Tibial nerve (tissue), 4 donors: ENCODE measurements at places on chromosomes 1 and 21.

- DNase-seq = no peak
Observed at GRCh38 chr1:151523326-151523725, 12.1 kb downstream of the CGN start.

GRCh38 chr1:40849801-40850592, 12.2 kb downstream of the CITED4 start:
- peak; percentile 72 for DNase-seq

DNA sequence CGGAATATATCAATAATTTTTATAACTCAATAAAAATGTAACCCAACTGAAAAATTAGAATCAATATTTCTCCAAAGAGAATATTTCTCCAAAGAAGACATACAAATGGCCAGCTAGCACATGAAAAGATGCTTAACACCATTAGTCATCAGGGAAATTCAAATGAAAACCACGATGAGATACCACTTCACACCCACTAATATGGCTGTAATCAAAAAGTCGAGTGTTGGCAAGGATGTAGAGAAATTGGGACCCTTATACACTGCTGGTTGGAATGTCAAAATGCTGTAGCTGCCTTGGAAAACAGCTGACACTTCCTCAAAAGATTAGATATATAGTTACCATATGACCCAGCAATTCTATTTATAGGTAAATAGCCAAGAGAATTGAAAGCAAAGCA, 133.0 kb downstream of the GPR52 start:
- DNase-seq = no peak

- no peak for DNase-seq
Observed at GRCh38 chr1:157085421-157085820, 14.2 kb downstream of the ETV3L start.

DNA sequence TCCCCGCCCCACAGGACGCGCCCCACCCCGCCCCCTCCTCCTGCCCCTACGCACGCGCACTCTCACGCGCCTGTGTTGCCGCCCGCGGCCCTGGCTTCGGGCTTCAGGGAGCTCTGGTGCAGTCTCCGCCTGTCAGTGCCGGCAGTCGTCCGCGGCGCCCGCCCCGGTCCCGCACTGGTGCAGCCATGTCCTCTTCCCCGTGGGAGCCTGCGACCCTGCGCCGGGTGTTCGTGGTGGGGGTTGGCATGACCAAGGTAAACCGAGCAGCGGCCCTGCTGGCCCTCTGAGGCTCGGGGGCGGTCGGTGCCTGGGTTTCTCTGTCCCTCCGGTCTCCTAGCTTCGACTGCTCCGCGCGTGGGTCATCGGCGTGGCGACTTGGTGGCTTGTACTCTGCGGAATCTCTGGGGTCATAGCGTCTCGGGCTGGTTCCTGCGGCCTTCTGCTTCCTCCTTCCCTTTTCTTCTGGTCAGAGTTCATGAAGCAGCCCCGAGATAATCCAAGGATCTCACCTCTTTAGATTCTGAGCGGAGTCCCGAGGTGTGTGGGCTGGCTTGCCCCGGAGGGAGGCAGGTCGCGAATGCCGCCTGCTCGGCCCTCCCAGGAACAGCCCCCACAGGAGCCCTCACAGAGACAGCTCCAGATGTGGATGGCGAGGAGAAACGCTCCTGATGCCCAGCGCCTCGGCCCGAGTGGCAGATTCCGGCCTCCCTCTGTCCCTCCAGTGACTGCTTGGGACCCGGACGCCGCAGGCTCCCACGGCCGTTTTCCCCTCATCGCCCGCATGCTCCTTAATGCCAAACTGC, at the start of gene SCP2:
SCP2 (plus strand) TSS at position 65 of the 803 bp plus-strand sequence; CDS start at position 186, 121 bp downstream.
- DNase-seq = peak; percentile 72
